Right lung (tissue), 10 donors: ENCODE measurements at places on chromosomes 2 and 18. TPM values are rescaled to one million over a fixed set of nuclear protein-coding genes. Genes with fewer than 3 reads are reported as not detected.

The ZAP70 gene
- 1.5 TPM for polyA plus RNA-seq

The HOXD4 gene
- 0.35 TPM for polyA plus RNA-seq

The ADD2 gene
- 7.5 TPM for polyA plus RNA-seq

The CDH7 gene
- polyA plus RNA-seq = 1.8 TPM

The C2orf15 gene
- polyA plus RNA-seq = 5.2 TPM

The CHPF gene
- polyA plus RNA-seq = 23.4 TPM

The CFAP65 gene
- 0.60 TPM for polyA plus RNA-seq

The MAL gene
- 2.4 TPM for polyA plus RNA-seq

The NPHP1 gene
- 15.6 TPM for polyA plus RNA-seq

The BUB1 gene
- 46.1 TPM for polyA plus RNA-seq

The BMP10 gene
- not detected for polyA plus RNA-seq

The PLGLB2 gene
- 3.2 TPM for polyA plus RNA-seq

The RHOB gene
- polyA plus RNA-seq = 73.1 TPM

The UGT1A8 gene
- not detected for polyA plus RNA-seq

The TMEM198 gene
- polyA plus RNA-seq = 2.6 TPM

The MYCN gene
- polyA plus RNA-seq = 16.9 TPM

The NEURL3 gene
- polyA plus RNA-seq = 0.23 TPM

The LONRF2 gene
- 2.5 TPM for polyA plus RNA-seq

The ATOH8 gene
- 37.3 TPM for polyA plus RNA-seq

The ADAM23 gene
- 4.5 TPM for polyA plus RNA-seq

The VWC2L gene
- not detected for polyA plus RNA-seq

The LDLRAD4 gene
- polyA plus RNA-seq = 14.2 TPM

The NABP1 gene
- 21.7 TPM for polyA plus RNA-seq

The C2orf72 gene
- 0.27 TPM for polyA plus RNA-seq

The ZSWIM2 gene
- polyA plus RNA-seq = not detected

The PLCD4 gene
- polyA plus RNA-seq = 9.6 TPM

The SP140L gene
- polyA plus RNA-seq = 13.5 TPM

The DDX18 gene
- polyA plus RNA-seq = 92.1 TPM

The CHRNG gene
- polyA plus RNA-seq = 0.26 TPM
